ENCODE measurements at places on chromosomes 6 and 20. TPM values are rescaled to one million over a fixed set of nuclear protein-coding genes. Genes with fewer than 3 reads are reported as not detected.

The SLCO4A1 gene
- 51.9 TPM for total RNA-seq

The DLL1 gene
- total RNA-seq = 0.14 TPM

The HSPA1L gene
- 4.2 TPM for total RNA-seq

The RBBP8NL gene
- total RNA-seq = 6.2 TPM

DNA sequence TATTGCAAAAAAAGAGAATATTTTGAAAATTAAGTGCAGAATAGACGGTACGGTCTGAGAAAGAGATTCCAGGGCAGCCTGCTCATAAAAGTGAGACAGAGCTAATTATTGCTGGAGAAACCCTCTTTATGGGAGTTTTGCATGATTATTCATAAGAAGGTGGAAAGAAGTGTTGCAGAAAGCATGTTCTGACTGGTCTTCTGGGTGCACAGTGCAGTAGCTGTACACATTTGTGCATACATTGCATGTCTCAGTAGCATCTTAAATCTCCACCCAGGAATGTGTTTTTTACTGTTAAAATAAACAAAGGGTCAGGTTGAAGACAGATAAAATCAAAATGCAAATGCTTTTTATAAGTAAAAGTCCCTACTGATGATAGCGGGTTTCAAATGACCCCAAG is 1813.6 kb upstream of the DEFB115 start:
- no peaks in the 10 kb centered on the region for H3K36me3 ChIP-seq
- H3K27me3 ChIP-seq = peaks cover 8% of the 10 kb centered on the region
- no peaks in the 10 kb centered on the region for H3K4me1 ChIP-seq

GRCh38 chr6:108116546-108117426 is 42.2 kb upstream of the OSTM1 start:
- H3K4me3 ChIP-seq = peak overlapping the region; percentile 65
- H3K27me3 ChIP-seq = peaks cover 63% of the 10 kb centered on the region
- peak overlapping the region; percentile 4 for H3K27ac ChIP-seq
- peaks cover 21% of the 10 kb centered on the region for H3K36me3 ChIP-seq
- no peak for DNase-seq

DNA sequence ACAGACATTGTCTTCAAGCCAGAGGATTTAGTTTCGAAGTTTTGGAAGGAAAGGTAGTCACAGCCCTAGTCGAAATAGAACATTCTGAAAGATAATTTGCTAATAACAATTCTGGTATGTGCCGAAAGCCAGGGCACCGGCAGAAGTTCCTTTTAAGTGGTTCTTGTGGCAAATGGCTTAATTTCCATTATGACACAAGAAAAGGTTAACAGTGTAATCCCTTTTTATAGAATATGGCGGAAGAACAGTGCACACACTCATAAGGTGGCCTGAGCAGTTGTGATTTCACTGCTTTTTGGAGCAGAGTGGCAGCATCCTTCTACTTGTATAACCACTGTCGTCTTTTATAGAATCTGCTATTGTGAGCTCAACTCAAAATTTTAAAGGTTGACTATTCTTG is 152.4 kb downstream of the SASH1 start:
- no peaks in the 10 kb centered on the region for H3K27me3 ChIP-seq
- H3K36me3 ChIP-seq = no peaks in the 10 kb centered on the region
- no peak overlapping the region for H3K4me3 ChIP-seq
- H3K27ac ChIP-seq = no peak overlapping the region

GRCh38 chr20:37151529-37151928 is 27.6 kb upstream of the RPN2 start:
- H3K27me3 ChIP-seq = peaks cover 11% of the 10 kb centered on the region
- DNase-seq = no peak
- H3K27ac ChIP-seq = no peak overlapping the region

DNA sequence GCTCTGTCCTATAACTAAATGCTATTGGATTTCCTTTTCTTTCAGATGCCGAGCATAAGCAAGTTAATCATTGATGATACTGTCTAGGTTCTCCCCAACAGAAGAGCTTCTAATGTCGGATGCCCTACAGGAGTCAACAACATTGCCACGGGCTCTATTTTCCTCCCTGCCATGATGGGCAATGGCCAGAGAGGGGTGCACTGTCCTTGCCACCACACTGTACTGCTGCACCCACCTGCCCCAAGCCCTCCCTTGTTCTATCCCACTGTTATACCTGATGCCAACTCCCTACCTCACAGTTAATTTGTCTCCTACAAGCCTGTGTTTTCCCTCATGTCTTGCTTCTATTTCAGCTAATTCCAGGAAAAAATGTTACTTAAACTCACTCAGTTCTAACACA is 773.6 kb upstream of the CHD6 start:
- H3K4me1 ChIP-seq = no peaks in the 10 kb centered on the region
- H3K4me3 ChIP-seq = no peak overlapping the region
- no peak for DNase-seq
- no peaks in the 10 kb centered on the region for H3K27me3 ChIP-seq
- H3K36me3 ChIP-seq = no peaks in the 10 kb centered on the region

GRCh38 chr20:51510169-51510568 is 32.4 kb downstream of the NFATC2 start:
- no peak overlapping the region for H3K4me3 ChIP-seq
- no peak for DNase-seq
- H3K27me3 ChIP-seq = no peaks in the 10 kb centered on the region
